HT1080 (cell line): ENCODE measurements at places on chromosomes 4 and X.

DNA sequence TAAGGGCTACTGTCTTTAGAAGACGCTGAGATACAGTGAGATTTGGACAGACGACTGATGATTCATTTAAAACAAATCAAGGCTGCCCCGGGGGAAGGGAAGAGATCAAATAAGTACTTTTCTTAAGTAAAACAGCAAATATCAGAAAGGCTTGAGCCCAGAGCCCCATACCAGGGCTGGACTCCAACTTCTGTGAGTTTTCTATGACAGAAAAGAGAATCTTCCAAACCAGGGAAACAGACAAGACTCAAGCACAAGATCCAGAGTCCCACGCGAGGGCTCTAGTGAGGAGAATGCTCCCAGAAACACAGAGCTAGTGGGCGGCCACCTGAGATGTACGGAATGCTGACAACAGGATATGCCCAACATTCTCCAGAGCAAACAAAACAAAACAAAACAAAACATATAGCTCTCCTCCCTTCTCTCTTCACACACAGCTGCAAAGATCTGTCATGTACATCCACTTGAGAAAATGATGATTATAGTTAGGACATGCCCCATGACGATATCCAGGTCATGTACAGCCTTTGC is 13.1 kb downstream of the ACSL1 start:
- no peak for DNase-seq

DNA sequence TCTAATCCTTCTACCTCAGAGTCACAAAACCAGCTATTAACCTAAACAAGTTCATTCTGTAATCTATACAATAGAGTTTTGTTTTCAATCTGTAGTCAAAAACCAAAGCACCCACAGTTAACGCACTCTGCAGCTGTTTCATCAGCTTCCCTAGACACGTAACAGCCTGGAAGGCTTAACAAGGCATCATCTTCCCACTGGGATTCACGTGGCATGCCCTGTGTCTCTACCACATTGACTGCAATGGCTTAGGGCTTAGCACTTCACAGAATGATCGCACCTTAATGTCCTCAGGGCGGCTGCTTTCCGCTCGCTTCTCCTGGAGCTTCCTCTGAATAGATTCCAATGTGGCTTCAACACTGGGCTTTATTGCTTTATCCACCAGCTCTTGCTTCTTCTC is 49.7 kb upstream of the NAP1L5 start:
- no peak for DNase-seq

GRCh38 chr4:114027596-114027995 is 48.1 kb upstream of the ARSJ start:
- no peak for DNase-seq

DNA sequence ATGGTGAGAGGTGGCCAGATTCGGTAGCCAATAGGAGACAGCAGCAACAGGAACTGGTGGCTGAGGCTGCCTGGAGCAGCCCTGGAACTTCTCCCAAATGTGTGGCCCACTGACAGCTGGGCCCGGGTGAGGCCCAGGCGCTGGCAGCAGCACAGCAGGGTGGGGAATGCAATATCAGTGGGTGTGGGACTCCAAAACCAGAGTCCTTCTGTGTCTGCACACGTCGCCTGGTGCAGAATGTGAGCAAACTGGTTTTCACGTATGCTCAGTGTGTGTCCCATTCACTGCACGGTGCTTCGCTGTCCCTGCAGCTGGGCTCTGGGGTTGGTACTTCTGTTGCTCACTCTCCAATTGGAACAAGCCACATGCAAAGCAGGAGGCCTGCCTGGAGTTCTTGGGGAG is 14.4 kb upstream of the CENPU start:
- DNase-seq, result no peak

- DNase-seq, result no peak
Measured at GRCh38 chr4:14452764-14453163, 549.5 kb upstream of the CPEB2 start.

DNA sequence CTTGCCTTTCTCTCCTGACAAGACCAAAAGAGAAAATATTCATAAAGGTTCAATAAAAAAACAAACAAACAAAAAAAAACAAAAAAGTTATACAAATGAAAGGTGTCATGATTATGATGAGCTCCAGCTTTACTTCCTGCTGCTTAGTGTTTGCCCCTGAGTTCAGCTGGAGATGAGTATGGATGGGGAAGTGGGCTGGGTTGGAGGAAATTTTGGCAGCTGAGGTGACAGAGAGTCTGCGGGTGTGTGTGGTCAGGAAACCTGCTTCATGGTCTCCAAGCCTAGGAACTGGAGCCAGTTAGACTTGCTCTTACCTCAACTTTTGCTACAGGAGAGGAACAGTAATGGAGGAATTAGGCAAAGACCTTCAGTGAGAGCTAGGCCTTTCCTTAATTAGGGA is 4.3 kb upstream of the CYSLTR1 start:
- DNase-seq, result no peak

DNA sequence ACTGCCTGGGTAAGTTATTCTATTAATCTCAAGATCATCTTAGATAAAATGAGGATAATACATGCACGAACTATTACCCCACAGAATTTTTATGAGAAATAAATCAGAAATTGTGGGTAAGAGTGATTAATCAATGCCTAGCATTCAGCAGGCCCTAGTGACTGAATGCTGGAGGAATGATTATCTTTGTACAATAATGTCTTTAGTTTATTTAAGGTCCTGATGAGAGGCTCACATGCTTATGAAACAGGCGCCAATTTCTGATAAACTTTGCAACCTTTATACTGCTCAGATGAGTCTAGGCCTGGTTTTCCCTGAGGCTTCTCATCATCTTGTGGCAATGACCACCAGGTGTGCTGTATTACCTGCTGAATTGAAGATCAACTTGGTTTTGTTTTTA is 27.8 kb upstream of the BMP2K start:
- DNase-seq, result no peak

DNA sequence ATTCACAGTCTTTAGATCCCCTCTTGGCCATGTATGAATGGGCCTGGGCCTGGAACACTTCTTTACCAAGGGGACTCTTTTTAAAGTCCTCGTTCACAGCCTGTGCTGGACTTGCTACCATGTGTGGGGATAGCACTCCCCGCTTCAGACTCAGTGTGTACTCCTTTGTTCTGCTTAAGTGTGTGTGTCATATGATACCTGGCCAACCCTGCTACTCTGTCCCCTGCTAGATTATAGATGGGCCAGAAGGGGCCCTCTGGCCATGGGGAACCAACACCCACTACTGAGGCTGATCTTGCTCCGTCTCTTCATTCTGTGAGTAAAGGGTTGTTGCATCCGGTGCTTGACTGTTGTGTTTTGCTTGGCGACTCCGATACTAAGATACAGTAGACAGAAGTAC is 8.0 kb downstream of the CCDC110 start:
- DNase-seq, result no peak

GRCh38 chr4:61011051-61011450 is 189.1 kb upstream of the ADGRL3 start:
- DNase-seq, result no peak

- DNase-seq, result peak; percentile 84
Measured at GRCh38 chr4:142379277-142380051, 466.6 kb downstream of the INPP4B start.

DNA sequence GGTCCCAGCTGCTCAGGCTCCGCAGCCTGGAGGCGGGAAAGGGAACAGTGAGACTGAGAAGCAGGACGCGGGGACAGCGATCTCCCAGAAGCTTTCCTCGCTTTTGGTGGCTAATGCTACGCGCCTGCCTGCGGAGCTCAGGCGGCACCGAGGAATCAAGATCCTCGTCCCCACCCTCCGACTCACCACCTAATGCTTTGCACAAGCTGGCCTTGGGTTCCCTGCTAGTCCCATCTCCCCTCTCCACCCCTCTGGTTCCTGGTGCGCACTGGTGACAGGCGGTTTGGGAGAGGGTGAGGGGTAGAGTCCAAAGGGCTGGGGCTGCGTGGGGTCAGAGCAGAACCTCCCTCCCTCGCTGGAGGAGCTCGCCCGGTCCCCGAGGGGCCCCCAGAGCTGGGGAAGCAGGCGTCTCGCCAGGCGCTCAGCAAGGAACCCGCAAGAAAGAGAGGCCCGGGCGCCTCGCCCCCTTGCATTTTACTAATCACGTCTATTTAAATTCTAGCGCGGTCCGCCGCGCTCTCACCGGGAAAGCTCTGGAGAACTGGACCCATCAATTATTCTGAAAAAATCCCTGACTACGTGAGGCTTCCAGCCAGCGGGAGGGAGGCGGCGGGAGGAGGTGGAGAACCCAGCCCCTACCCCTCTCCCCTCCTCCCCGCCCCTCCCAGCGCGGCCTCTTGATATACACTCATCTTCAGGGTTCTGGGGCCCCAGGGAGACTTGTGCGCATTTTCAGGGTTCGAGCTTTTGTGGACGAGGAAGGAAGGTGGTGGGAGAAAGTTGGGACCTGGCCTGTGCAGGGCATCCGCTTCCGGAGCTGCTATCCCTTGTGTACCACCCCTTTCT is 9.1 kb downstream of the POU4F2 start:
- no peak for DNase-seq

GRCh38 chrX:56498756-56499155 is 64.7 kb upstream of the UBQLN2 start:
- no peak for DNase-seq

- DNase-seq, result no peak
Measured at GRCh38 chrX:34749896-34750295, 92.8 kb upstream of the TMEM47 start.

- no peak for DNase-seq
Measured at GRCh38 chr4:153261914-153262313, 57.7 kb downstream of the TRIM2 start.

DNA sequence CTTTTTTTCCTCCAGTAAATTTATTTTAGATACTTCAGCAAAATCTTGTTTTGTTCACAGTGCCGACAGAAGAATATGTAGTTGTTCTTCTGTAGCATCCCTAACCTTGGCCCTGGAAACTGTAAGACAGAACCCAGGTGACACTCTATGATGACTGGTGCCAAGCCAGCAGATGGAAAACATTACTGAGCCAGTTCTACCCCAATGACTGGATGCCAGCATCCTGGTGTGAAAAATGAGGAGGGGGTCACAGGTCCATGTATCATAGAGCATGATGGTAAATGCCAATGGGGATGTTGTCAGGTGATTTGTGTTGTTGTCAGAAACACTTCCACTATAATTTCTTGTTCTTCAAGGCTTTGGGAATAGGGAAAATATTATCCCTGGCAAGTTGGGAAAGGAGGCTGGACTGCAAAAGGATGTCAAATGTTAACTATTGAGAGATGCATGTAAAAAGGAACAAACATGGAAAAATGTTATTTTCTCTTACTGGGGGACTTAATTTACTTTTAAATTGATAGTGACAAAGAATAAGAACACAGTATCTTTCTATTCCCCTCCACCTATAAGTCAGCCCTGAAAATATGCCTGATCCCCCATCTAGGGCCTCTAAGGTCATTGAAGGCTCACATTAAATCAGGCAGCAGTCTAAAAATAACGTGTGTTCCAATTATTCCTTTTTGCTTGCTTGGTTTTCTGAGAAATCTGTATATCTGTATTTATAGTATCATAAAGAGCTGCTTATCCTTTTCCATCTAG is 159.8 kb downstream of the RASL11B start:
- DNase-seq, result no peak
